ENCODE measurements at places on chromosomes 2 and 18.

DNA sequence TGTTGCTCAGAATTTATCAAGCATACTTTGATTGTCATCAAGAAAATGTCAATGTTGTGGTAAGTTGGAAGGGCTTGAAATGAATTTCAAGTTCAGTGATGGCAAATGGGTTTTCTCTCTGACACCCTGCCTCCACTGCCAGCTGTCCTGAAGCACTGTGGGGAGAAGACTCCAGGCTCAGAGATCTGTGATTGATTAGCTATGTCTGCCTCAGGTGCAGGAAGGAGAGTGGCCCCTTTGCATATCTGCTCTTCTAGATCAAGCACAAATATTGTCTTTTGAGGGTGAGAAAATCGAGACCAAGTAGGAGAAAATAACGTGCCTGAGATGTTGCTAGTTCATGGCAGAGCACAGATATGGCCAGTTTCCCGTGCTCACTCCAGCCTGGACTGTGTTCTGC is 178.8 kb upstream of the GLI2 start:
- DNase-seq, result no peak

DNA sequence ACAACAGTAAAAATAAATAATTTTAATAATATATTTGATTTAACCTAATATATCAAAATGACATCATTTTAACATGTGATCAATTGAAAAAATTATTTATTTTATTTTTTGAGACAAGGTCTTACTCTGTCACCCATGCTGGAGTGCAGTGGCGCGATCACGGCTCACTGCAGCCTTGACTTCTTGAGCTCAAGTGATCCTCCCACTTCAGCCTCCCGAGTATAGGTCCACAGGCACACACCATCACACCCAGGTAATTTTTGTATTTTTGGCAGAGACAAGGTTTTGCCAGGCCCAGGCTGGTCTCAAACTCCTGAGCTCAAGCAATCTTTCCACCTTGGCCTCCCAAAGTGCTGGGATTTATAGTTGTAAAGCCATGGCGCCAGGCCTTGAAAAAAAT is 126.7 kb upstream of the COPS8 start:
- no peak for DNase-seq

GRCh38 chr18:25661831-25662230 is 309.9 kb upstream of the ZNF521 start:
- no peak for DNase-seq

DNA sequence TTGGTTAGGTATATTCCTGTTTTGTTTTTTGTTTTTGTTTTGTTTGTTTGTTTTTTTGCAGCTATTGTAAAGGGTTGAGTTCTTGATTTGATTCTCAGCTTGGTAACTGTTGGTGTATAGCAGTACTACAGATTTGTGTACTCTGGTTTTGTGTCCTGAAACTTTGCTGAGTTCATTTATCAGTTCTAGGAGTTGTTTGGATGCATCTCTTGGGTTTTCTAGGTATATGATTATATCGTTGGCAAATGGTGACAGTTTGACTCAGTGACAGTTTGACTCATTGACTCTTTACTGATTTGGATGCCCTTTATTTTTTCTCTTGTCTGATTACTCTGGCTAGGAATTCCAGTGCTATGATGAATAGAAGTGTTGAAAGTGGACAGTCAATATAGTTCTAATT is 53.7 kb downstream of the APLF start:
- DNase-seq, result no peak

- no peak for DNase-seq
Measured at GRCh38 chr2:178234648-178235047, 40.3 kb downstream of the OSBPL6 start.

- DNase-seq, result no peak
Measured at GRCh38 chr2:43161650-43162510, 64.5 kb downstream of the ZFP36L2 start.

GRCh38 chr2:74778381-74779264 is 55.3 kb upstream of the HK2 start:
- DNase-seq, result no peak

DNA sequence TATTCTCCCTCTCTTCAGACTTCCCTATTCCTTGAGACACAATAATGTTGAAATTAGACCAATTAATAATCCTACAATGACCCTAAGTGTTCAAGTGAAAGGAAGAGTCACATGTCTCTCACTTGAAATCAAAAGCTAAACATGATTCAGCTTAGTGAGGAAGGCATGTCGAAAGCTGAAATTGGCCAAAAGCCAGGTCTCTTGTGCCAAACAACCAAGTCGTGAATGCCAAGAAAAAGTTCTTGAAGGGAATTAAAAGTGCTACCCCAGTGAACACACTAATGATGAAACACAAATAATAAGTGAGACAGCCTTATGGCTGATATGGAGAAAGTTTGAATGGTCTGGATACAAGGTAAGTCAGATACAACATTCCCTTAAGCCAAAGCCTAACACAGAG is 115.4 kb downstream of the PXDN start:
- DNase-seq, result no peak

GRCh38 chr2:24832073-24832461 is 38.8 kb downstream of the CENPO start:
- DNase-seq, result no peak

DNA sequence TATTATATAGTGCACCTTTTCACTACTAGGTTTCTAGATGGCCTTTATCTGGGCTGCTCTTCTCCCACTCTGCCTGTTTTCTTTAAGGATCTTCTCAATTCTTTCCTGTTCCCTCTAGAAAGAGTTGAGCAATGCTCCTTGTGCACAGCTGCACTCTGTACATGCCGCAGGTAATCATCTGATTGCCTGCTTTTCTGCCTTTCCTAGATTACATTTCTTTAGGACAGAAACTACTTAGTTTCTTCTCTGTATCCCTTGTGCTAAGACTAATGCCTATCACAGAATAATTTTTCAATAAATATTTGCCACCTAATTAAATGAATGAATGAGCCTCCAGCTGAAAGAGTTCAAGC is 802.4 kb upstream of the ID2 start:
- no peak for DNase-seq

DNA sequence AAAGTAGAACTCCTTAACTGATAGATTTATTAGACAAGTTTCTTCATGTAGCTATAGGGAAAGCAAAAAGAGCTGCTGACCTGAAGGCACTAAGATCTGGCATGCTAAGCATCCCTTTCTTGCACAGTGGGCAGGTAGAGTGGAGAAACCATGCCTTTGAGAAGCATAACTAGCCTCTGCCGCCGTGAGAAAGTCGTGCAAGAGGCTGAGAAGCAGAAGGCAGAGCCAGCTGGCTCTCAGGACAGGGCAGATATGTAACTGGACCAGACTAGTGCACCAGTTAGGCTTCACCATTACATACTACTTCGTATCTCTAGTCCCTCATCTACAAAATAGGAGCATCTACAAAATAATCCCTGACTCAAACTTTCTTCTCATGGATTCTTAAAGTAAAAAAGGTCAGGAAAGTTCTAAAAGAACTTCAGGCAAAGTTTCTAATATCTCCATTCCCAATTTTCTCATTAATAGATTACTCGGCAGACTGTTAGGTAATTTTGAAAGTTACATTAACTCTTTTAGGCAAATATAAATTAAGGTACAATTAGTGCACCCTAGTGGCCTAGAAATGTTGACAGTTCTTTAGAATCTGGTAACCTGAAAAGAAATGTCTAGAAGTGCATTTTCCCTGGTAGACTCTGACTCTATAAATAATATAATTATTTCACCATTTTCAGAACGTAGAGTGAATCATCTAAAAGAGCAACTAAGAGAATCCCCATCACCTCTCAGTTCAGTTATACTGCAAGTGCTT is 10.3 kb downstream of the ERBB4 start:
- no peak for DNase-seq

DNA sequence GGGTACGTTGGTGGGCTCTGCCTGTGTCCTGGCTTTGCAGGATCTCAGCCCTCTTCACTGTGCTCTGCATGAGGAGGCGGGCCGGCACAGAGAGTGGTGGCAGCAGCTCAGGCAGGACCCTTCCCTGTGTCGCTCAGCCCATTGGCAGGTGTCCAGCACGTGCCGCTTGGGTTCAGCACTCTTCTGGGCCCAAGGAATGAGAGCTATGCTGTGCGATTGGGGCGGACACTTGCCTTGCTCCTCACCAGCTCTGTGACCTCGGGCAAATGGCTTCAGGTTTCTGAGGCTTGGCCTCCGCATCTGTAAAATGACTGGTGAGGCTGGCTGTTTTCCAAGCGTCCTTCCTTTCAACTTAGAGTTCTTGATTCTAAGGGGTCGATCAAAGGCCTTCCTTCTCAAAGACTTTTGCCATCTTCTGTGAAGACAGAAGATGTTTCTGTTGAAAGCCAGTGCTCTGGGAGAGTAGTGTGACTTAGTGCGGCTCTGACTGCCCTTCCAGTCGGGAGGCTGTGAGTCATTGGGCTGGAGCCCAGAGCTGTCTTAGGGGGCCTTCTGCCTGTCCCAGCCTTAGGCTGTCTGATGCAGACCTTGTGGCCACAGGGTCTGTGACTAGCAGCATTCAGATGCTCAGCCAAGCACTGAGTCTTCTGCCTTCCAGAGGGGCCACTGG is 35.6 kb downstream of the GLI2 start:
- peak; percentile 95 for DNase-seq

DNA sequence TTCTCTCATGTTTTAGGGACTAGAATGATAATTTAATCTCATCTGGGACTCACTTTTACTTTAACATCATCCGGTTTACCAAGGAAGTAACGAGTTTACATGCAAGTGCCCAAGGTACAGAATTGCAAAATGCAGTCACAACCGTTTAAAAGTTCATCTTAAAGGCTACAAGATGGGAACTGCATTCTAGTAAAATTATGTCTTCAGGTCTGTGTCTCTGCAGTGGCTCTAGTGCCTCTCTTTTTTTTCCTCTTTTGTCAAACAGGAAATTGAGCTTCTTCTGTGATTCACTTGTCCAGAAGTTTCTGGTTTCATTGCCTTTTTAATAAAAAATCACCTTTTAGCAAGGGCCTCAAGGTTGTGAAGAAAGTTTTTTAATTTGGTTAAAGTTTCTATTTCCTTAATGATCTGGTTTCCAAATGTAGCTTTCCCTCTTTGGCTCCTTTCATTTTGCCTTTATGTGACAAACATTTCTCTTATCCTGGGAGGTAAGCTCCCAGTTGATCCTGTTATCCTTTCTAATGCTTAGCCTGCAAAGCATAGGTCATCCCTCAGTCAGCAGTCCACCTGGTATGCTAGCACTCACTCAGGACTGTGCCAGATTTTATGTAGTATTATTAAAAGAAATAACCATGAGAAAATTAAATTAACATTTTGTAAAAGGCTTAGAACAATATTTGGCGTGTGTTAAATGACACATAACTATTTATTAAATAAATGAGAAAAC is 2.4 kb downstream of the GLS start:
- DNase-seq, result no peak

DNA sequence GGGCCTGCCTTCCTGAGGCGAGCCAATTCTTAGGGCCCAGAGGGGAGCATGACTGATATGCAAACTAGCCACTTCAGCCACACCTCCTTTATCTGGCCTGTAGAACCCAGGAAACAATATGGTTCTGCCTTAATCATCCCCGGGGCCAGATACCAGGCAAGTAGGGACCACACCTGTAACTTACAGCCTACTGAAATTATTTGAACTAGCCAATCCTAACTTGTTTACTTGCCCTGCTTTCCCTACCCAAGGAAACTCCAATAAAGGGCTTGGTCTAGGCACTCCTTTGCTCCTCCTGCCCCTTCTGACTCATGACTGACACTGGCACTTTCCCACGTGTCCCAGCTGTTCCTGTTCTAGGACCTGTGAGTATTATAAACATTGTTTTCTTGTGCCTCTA is 57.6 kb downstream of the MYOM1 start:
- no peak for DNase-seq

- DNase-seq, result no peak
Measured at GRCh38 chr2:71688530-71688929, 235.2 kb downstream of the DYSF start.

DNA sequence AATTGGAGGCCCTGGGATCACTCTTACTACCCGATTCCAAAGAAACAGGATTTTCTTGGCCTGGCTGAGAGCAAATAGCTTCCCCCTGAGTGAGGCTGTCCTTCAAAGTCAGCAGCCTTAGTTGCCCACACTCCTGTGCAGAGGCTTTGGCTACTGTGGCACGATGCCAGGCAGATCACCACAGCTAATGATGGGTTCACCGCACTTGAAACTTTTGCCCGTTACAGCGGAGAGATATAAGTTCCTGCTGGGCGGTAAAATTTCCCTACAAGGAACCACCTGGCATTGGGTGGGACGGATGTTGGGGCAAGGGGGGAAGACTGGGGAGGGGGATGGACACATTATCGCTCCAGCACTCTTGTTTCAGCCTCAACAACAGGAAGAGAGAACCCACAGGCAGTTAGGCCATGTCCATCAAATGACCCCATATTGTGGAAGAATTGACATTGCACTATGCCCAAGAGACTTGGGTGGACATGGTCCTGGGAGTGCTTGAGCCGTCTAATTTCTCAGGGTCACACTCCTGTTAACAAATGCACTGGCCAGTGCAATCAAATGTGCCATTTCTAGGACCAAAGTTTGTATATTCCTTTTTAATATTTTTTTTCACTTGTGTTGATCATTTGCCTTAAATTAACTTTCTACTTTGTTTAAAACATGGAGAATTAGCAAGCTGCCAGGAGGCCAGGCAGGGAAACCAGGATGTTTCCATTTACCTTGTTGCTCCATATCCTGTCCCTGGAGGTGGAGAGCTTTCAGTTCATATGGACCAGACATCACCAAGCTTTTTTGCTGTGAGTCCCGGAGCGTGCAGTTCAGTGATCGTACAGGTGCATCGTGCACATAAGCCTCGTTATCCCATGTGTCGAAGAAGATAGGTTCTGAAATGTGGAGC is 4.4 kb downstream of the IL1B start:
- no peak for DNase-seq

- no peak for DNase-seq
Measured at GRCh38 chr2:10520926-10521325, 72.8 kb upstream of the ODC1 start.

- DNase-seq, result no peak
Measured at GRCh38 chr18:10745971-10746370, 220.1 kb downstream of the NAPG start.
